Occipital lobe (tissue), 3 donors: ENCODE measurements at places on chromosomes 16 and 17.

GRCh38 chr17:74923538-74924249 is 379 bp upstream of the OTOP2 start:
- peak; percentile 17 for DNase-seq

DNA sequence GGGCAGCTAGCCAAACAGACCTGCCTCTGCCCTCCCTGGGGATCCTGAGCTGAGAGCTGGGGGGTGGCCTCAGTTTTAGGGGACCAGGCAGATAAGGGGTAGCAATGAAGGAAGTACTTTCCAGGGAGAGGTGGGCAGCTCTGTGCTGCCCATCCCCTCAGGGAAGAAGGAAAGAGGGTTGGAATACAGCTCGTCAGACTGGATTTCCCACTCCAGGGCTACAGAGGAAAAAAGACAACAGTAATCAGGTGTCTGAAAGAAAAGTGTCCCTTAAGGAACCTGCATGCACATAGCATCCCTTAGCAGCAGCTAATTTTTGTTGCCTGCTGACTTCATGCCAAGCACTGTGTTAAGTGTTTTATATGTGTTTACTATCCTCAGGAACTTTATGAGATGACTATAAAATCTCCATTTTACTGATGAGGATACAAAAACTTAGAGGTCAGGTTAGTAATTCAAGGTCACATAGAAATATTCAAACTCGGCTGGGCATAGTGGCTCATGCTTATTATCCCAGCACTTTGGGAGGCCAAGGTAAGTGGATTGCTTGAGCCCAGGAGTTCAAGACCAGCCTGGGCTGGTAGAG is 3.2 kb upstream of the MRPL58 start:
- no peak for DNase-seq

- DNase-seq: peak; percentile 48
These were observed 11.8 kb downstream of the ENDOV start for GRCh38 chr17:80426671-80427326.

- no peak for DNase-seq
These were observed 3.0 kb downstream of the TBKBP1 start for GRCh38 chr17:47696717-47697642.

GRCh38 chr16:89094252-89094879 is 714 bp downstream of the ACSF3 start:
- DNase-seq: no peak

DNA sequence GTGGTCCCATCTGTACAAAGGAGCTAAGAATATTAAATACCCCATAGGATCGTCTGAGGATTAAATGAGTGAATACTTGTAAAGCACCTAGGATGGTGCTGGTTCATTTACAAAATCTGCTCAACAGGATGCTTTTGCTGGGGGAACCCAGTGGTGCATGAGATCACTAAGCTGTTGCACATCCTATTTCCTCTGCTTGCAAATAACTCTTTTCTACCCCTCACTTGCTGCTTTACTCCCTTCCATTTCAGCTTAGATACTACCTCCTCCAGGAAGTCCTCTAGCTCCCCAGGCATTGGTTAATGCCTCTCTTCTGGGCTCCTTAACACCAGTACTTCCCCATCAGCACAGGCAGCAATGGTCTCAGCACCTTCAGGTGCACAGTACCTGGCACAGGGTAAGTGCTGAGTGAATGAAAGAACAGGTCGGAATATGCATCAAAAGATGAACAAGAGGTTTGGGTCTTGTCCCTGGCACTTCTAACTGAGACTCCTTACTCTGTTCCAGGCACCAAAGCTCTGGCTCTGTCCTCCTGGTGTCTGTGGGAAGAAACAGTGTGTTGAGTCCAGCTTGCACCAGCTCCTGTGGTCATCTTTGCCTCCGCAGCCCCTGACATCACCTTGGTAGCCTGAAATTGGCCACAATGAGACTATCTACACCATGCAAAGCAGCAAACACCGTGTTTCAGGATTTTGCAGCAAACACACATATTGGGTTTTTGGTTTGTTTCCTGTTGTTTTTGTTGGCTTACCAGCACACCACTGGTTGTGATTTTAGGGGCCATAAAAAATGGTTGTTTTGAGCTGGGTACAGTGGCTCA is 24.1 kb upstream of the IL21R start:
- DNase-seq: no peak

DNA sequence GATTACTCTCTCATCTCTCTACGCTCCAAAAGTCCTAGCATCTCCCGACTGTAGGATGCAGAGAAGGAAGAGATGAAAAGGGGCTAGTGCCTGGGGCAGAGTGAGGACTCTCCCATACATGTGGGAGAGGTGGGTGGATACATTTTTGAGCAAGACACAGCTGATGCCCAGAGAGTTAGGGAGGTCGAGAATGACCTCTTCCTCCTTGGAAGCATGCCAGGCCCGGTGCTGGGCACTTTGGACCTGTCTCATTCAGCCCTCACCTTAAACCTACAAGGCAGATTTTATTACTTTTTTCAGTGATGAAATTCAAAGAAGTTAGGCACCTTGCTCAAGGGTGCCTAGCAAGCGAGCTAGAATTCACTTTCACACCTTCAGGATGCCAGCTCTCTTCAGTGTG is 38.2 kb downstream of the WSCD1 start:
- no peak for DNase-seq

GRCh38 chr17:4691686-4692085 is 12.3 kb downstream of the PELP1 start:
- DNase-seq: no peak

DNA sequence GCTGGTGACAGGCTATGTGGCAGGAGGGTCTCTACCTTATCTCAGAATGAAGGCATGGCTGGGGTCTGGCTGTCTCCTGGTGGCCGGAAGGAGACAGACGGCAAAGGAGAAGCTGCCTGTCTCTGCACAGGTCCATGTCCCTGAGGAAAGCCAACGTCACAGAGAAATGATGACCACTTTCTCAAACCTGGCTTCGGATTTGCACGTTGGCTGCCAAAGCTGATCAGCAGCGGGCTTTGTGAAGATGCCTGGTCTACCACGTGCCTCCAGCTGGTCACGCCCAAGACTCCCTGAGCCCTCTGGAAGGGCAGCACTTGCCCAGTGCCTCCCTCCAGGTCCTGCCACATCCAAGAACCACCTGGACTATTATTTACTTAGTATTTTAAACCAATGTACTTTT is 8.4 kb downstream of the DEXI start:
- DNase-seq: no peak

DNA sequence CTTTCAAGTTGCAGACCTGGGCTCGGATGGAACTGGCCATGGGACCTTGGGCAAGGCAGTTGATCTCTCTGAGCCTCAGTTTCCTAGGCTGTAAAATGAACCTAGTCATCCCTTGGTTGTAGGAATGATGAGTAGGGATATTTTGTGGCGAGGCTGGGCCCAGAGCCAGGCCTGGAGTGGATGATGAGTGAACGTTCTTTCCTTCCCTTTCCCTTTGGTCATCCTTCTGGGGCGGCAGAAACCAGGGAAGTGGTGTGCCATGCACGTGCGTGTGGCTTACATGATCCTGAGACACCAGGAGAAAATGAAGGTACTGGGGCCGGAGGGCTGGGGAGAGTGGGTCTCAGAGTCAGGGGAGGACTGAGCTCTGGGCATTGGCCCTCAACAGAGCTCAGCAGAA is 8.4 kb downstream of the FBRS start:
- DNase-seq: no peak

DNA sequence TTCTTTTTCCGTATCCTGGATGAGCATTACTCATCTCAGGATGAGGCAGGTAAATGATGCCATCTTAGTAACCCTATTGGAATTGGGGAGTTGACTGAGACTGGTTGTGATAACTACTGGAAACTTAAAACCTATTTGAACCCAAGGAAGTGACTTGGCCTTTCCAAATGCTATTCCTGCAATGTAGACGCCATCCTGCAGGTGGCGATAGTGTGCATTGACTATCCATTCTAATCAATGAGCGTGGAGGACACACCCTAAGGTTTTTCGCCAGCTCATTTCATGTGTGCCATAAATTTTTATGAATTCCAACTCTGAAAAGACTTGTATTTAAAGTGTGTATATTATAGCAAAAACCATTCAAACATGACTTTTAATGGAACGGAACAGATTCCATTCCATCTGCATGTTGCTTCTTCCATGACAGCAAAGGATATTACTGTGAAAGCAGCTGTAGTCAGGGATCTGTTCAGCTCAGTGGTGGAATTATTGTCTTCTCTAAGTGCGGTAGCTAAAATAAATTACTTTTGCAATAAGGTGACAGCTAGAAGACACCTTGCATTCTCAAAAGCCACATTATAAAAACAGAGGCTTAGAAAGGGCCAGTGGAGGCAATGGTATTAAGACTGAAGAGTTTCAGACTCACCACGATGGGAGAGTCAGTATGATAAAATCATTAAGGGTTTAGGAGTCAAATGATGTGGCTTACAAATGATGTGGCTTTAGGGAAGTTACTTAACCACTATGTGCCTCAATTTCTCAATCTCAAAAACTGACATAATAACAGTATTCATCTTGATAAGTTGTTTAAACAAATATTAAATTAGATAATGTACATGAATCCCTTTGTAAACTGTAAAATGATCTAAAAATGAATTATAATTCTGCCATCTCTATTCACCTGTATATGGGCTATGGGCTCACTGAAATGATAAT is 55.5 kb downstream of the SYT17 start:
- DNase-seq: no peak

DNA sequence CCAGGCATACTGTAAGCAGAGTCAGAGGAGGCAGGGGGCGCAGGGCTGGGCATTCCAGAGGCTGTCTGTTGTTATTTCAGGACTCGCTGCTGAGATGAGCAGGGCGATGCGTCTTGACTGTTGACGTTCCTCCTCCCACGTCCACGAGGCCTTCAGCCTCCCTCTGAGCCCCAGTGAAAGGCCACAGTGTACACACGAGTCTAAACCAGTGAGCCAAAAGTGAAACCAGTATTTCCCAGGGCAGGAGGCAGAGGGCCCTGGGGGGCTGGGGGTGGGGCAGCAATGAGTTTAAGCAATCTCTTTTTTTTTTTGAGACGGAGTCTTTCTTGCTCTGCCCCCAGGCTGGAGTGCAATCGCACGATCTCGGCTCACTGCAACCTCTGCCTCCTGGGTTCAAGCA is 21.5 kb downstream of the SMTNL2 start:
- no peak for DNase-seq
